ENCODE measurements at places on chromosomes 11 and 22.

DNA sequence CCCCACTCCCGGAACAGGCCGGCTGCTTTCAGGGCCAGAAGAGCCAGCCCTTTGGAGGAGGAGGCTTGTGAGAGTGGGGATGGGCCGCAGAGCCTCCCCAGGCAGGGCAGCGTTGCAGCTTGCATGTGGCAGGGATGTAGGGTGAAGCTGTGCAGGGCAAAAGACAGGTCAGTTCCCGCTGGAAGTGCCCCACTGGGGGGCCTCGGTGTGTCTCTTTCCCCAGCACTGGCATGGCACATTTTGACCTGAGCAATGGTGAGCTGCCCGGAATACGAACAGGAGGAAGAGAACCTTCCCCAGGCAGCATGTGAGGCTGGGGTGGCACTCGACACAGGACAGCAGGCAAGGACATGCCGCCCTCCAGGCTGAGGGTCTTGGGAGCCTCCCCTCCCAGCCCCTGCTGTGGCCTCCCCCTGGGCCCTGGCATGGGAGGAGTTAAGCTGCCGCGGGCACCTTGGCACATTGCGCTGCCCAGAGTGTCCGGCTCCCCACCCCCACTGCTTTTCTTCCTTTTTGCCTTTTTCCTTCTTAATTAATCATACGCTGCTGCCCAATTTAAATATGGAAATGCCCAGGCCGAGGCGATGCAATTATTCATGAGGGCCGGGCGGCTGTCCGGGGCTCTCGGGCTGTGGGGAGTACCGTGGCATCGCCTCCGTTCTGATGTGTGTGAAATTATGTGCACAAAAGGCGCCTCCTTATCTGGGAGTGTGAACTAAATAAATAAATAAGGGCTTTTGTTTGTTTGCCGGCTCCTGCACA, 76.0 kb upstream of the WNT7B start:
- DNase-seq, result no peak

GRCh38 chr22:29523761-29524160, 29.8 kb downstream of the THOC5 start:
- DNase-seq, result no peak

- no peak for DNase-seq
Observed at GRCh38 chr11:127472505-127472904, 471.9 kb upstream of the KIRREL3 start.

DNA sequence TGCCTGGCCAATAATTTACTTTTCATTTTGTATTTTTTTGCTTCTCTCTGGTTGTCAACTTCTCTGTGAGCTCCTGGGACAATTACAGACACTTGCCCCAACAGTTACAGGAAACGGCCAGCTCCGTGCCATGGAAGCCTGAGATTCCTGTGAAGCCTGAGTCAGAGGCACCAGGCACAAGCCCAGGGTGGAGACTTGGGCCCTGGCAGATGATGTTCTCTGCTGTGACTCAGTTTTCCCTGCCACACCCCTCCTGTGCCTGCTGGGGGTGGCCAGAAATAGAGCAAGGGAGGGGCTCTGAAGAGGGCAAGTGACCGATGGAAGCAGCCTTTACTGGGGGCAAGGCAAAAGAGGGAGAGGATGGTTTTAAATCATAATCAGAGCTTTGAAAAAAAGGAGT, 4.9 kb downstream of the ATP5MGL start:
- no peak for DNase-seq

- DNase-seq, result no peak
Observed at GRCh38 chr11:128936606-128937251, 5.9 kb downstream of the TP53AIP1 start.

GRCh38 chr11:66081505-66081904, 11.4 kb downstream of the PACS1 start:
- peak; percentile 89 for DNase-seq

DNA sequence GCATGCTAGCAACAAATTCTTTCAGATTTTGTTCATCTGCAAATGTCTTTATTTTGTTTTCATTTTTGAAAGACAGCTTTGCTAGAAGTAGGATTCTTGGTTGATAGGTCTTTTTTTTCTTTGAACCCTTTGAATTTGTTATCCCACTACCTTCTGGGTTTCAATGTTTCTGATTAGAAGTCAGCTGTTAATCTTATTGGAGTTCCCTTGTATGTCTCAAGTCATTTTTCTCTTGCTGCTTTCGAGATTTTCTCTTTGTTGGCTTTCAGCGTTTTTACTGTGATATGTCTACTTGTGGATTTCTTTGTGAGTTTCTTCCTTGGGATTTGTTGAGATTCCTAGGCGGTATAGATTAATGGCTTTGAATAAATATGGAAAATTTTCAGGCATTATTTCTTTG, 27.2 kb upstream of the MS4A8 start:
- DNase-seq, result no peak

GRCh38 chr11:9753021-9753420, 89.1 kb downstream of the SWAP70 start:
- DNase-seq, result no peak

- DNase-seq, result no peak
Observed at GRCh38 chr22:25059438-25059837, 106.9 kb downstream of the KIAA1671 start.

DNA sequence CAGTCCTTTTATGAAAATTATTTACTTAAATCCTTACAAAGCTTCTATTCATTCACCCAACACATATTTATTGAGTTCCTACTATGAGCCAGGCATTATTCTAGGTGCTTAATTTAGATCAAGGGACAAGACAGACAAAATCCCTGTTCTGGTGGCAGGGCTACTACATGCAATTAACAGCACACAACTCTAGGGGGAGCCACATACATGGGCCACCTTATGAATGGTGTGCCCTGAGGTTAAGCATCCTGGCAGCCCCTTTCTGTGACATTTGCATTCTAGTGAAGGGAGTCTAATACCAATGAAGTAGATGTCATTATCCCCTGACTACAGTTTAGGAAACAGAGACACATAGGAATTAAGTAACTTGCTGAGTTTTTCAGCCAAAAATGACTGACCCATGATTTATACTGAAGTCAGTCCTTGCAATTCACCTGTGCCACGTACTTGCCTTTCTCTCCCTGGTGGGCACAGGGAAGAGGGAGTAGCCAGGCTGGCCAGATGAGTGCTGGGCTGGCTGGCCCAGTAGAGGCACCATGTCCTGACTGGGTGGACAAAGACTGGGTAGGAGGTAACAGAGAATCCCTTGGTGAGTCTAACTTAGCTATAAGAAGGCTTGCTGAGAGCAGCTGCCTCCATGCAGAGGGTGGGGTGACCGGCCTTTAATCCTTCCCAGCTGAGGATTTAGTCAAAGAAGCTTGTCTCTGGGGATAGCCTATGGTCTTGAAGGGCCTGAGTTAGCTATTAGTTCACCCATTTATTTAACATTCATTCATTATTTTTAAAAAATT, 52.0 kb upstream of the ELF5 start:
- peak; percentile 26 for DNase-seq

DNA sequence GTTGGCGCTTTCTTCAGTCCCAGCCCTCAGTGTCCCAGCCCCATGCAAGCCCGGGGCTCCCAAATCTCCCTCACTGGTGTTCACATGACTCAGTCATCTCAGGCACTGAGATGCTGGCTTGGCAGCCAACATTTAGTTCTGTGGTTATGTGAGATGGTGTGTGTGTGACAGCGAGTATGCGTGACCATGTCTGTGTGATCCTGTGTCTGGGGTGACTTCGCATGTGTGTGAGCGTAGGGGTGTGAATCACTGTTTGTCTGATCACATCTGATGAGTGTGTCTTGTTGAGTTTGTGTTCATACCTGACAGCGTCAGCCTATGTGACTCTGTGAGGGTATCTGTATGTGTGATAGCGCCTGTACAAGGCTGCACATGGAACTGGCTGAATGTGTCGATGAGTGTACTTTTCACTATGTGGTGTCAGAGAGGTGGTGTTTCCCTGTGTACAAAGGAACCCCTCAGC, 16.2 kb downstream of the CREB3L1 start:
- DNase-seq, result no peak

GRCh38 chr11:84747871-84748270, 879.3 kb downstream of the DLG2 start:
- DNase-seq, result no peak

DNA sequence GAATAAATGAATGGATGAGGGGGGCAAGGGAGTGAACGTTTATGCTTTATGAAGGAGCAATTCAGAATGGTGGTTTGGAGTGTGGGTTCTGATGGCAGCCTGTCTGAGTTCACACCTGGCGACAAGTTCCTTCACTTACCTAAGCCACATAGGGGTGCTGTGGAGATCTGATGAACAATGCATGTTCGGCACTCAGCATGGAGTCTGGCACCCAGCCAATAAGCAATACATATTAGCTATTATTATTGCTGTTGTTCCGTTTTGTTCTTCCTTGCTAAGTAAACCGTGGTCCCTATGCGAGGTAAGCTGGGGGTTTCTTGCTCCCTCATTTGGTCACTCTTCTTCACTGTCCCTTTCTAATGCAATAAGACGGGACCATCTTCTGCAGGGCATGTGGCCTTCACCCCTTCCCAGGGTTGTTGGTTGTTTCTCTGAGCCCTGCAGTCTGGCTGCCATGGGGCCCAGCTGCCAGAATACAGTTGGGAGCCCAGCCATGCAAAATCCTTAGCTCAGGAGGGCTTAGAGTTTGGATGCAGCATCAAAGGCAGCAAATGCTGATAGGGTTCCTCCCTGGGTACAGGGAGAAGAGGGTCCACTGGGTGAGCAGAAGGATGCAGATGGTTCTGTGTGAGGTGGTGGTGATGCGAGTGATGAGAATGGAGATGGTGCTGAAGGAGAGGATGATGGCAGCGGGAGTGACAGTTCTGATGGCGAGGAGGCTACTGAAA, 6.4 kb upstream of the PKNOX2 start:
- DNase-seq, result no peak

DNA sequence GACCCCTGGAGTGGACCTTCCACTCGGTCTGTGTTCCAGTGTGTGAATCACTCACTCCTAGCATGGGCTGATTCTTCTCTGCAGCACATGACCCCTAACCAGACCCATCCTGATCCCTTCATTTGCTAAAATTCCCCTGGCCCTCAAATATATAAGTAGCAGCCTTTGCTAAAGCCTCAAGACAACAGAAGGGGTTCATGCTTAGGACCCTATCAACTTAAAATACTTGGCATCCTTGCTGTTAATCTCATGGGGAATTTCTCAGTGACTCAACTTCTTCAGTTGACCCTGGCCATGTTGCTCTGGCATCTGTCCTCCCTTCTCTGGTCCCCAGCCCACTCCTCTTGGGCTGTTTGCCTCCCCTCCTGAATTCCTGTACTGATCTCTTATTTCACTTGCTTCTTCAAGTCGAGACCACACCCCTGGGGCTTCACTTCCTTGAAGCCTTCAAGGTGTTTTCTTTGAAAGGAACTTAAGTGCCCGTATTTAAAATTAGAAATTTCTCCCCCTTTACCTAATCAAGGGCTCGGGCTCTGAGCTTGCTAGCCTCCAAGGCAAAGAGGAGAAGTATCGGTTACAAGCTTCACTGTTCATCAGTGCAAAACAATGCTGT, 23.6 kb downstream of the NNMT start:
- no peak for DNase-seq

GRCh38 chr22:44728761-44729324, 23.5 kb upstream of the ARHGAP8 start:
- no peak for DNase-seq

DNA sequence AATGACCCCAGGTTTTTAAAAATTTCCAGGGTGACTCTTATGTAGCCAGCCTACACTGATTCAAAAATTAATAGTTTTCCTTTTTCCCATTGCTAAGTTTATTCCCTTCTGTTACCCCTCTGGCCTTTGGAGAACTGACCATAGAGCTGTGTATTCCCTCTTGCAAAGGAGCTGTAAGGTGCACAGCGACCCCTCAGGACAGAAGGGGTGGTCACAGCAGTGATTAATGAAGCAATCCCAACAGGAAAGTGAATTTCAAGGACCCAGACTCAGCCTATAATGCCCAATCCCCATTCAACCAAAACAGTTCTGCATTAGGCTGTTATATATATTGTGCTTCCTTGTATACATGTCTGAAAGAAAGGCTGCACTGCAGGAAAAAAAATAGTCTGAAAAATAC, 147.1 kb downstream of the WT1 start:
- no peak for DNase-seq

DNA sequence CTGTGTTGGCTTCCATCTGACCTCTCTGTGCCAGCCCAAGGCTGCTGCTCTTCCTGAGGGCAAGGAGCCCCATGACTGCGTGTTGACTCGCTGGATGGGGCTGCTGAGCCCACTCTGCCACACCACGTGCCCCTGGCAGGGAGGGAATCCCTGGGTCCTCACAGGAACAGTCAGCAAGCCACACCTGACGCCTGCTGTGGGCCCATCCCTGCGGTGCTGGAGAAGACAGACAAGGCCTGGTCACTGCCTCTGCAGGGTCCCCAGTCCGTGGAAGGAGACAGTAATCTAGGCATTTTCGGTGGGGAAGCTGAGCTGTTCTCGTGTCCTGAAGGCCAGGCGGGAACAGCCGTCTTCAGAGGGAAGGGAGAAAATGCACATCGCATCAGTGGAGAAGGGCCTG, 10.6 kb upstream of the PPP6R3 start:
- no peak for DNase-seq

GRCh38 chr11:114063829-114064201, 4.3 kb downstream of the ZBTB16 start:
- no peak for DNase-seq

DNA sequence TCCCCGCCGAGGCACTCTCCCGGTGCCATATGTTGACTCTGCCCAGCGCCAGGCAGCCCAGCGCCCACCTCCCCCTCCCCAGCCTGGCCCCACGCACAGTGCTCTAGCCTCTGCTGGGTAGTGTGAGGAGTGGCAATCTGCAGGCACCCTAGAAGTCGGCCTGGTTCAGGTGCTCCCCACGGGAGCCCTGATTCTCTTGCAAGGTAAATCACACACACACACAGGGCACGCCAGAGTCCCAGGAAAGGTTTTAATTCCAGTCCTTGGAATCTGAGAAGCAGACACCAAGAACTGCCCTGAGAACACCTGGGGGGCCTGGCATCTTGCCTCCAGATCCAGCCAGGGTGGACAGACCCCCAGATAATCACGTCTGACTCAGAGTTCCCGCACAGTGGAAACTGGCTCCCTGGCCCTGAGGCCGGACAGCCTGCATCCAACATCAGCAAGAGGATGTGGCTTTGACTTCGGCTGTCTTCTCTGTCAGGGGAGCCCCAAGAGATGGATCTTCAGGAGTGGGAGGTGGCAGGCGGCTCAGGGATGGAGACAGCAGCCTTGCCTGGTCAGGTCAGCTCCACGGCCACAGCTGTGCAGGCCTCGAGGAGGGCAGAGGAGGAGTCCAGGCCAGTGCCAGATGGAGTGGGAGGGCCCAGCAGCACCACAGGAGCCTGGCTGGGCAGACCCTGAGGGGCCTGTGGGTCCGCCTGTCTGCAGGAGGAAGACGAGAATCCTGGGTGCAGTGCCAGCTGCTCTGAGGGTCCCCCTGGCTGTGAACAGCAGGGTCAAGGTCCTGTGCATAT, 1.1 kb upstream of the RIN1 start:
- DNase-seq, result no peak

- no peak for DNase-seq
Observed at GRCh38 chr11:33691066-33691864, 9.4 kb downstream of the C11orf91 start.

- DNase-seq, result no peak
Observed at GRCh38 chr22:48863965-48864528, 963.6 kb downstream of the BRD1 start.

GRCh38 chr22:43859176-43859575, 3.1 kb downstream of the SULT4A1 start:
- no peak for DNase-seq

Measured in activated CD8-positive, alpha-beta T cell treated with anti-CD3 and anti-CD28 coated beads, Interleukin-2, amount 10 ng/mL, durations not matched to agents 7 days and 5 days (primary cell).